Sciatic nerve (tissue), 2 donors: ENCODE measurements at places on chromosomes 6 and 20. TPM values are rescaled to one million over a fixed set of nuclear protein-coding genes. Genes with fewer than 3 reads are reported as not detected.

The NECAB3 gene
- total RNA-seq, result 24.1 TPM

DNA sequence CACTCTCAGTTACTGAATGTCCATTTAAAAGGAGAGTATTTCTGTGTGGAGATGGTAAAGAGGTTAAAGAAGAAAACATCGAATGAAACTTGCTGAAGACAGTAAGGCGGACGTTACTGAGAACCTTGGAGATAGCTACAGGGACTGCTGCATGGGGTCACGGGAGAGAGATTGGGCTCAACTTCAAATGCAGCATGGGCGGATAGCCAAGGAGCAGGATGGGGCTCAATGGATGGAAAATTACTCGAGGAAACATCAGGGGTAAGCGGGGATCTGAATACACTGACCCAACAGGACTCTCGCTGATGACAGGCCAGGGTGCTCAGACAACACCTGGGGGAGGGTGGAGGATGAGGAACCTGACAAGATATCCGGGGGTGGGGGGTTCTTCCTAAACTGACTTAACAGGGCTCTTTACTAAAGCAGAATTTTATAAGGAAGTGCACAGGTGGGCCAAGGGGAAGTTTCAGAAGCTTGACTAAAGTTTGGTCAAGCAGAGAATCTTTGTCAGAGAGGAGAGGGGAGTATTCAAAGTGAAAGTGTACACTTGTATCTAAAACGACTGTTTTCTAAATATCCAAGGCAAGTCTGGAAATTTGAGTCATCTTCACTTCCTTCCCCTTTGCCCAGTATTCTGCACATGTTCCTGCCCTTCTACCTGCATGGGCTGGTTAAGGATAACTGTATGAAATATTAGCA is 22.8 kb downstream of the ECT2L start:
- no peak for DNase-seq

GRCh38 chr20:44129911-44130718 is 56.9 kb downstream of the JPH2 start:
- DNase-seq, result no peak

DNA sequence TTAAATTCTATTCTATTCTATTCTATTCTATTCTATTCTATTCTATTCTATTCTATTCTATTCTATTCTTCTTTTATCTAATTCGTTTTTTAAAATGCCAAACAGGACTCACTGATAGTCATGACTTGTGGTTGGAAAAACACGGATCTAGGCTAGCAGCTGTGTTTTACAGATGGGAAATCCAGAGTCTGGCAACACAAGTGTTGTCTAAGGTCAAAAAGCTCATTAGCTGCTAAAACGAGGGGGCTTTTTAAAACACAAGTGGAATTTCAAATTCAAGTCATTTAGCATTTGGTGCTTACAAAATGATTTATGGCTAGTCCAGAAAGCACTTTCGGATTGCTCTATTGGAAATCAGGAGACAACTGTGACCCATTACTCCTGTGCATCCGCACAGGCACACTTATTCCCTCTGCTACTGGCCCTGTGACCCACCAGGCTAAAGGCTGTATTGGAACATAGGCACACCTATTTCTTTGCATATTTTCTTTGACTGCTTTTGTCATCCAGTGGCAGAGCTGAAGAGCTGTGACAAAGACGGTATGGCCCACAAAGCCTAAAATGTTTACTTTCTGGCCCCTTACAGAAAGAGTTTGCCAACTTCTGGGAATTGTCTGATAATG is 17.8 kb upstream of the MLIP start:
- no peak for DNase-seq

GRCh38 chr6:168823397-168824212 is 382.6 kb downstream of the SMOC2 start:
- DNase-seq, result no peak

DNA sequence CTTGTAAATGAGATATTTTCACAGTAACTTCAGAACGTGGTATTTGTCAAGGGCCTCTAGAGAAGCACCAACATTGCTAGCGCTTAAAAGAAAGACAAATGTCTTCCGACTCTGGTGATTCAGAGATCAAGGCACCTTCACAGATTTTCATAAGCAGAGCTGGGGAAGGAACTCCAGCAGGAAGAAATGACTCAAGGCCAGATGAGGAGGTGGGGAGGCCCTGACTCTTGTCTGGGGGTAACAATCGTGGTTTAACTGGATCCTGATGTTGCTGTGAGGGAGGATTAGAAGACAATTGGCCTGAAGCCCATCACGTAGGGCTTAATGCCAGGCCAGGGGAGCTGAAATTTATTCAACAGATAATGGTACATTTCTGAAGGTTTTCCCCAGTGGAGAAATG is 122.9 kb upstream of the QKI start:
- DNase-seq, result no peak

The HLA-DQB2 gene
- total RNA-seq, result 13.6 TPM

- DNase-seq, result no peak
Measured at GRCh38 chr20:53080969-53081871, 109.1 kb downstream of the TSHZ2 start.

The HLA-A gene
- total RNA-seq, result 405 TPM

The RBM24 gene
- total RNA-seq, result 3.1 TPM

DNA sequence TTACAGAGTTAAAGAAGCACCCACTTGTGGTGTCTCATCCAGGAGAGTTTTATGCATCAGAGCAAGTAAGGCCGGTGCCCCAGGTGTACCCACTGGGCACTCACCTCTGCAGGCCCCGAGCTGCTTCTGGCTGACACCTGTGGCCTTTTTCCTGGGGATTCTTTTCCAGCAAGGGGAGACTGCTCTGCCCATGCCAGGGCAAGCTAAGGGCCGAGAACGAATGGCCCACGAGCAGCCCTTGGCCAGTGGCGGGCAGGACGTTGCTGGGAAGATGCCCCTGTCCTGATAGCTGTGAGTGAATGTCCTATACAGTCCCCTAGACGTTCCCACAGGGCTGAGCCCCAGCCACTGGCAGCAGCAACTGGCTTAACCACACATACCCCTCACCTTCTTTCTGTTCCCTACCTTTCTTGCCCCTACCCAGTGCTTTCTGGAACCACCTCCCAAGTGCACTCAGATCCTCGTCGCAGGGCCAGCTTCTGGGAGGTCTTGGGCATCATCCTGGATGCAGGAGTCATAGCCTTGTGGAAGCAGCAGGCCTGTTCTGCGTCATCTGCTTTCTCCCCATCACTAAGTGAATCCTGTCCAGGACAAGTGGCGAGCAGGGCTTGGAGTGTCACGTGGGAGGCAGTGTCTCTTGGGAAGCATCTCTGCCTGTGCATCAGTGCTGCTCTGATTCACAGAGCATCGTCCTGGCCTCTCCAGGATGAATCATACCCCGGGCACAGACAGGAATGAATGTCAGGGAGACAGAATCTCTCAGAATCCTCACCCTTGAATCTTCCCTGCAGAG is 32.5 kb downstream of the SYNDIG1 start:
- DNase-seq, result no peak

- DNase-seq, result no peak
Measured at GRCh38 chr6:24974182-24975171, 38.7 kb upstream of the RIPOR2 start.

The PPP1R16B gene
- total RNA-seq, result 7.5 TPM

DNA sequence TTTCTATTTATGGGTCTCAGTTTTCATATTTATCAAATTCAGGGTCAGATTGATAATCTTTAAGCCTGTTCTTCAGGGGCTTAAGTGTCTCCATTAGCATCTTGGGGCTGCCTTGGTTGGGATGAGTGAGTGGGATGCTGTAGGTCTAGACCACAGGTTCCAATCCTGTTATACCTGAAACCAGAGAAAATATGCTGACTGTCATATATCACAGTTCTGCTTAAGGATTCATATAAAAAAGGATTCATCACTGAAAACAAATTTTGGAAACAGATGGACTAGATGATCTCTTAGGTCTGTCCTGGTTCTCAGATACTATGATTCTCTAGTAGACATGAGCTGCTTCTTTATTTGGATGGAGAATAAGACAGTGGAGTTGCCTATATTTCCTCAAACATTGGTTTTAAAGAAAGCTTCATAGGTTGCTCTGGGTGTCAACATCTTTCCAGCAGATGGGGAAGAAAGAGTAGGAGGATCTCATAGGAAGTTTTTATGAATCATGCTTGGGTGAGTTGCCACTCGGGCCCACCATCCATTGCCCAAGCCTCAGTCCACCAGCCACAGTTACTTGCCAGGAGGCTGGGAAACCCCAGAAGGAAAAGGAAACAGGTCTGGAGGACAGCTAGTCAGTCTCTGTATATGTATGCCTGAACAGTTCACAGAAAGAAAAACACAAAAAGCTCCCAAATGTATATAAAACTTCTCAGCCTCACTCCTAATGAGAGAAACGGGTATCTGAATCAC is 42.9 kb upstream of the MAP7 start:
- DNase-seq, result no peak

- DNase-seq, result no peak
Measured at GRCh38 chr6:88301256-88301655, 135.1 kb upstream of the CNR1 start.

DNA sequence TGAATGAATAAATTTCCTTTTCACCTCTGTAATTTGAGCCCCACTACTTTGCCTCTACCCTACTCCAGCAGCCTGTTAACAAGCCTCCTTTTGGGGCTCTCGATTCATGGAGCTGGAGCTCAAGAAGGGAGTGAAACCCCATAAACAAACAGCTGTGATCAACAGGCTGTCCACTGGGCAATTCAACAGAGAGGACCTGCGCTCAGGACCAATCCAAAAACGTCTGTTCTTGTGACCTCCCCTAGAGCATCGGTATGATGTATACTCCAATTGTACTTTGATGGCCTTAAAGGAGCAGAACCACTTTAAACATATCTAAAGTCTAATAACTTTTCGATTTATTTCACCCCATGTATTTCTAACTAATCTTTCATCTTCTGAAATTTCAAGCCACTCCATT is 37.4 kb downstream of the HIVEP2 start:
- DNase-seq, result no peak

The BPIFB2 gene
- total RNA-seq, result not detected

DNA sequence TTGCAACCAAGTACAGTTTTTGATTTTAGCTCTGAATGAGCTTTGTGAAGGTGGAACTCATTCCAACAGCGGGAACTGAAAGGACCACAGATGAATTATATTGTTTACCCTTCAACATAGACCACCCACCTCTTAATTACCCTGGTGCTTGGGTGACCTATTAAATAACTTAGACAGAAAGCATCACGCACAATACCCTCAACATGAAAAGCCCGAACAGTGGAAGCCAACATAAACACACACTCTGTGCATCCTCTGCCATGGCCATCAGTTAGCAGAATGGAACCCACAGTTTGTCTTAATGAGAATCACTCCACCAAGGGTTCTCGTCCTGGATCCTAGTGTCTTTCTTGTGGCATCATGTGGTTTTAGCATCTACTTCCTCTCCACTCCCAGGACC is 60.5 kb downstream of the FOXF2 start:
- no peak for DNase-seq

DNA sequence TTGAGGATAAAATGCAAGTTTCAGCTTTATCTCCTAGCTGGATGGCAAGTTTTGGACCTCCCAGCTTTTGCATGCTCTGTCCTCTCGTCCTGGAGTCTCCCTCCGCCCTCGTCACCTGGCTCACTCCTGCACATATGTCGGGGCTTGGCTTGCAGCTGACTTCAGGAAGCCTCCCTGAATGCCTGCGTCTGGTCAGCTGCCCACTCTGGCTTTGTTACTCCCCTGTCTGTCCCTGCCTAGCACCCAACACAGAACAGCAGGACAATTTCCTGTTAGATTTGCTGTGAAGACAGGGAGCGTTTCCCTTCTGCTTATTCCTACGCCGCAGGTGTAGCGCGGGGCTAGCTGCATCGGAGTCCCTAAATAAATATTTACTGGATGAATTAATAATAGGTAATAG is 5.4 kb downstream of the JPH2 start:
- no peak for DNase-seq

DNA sequence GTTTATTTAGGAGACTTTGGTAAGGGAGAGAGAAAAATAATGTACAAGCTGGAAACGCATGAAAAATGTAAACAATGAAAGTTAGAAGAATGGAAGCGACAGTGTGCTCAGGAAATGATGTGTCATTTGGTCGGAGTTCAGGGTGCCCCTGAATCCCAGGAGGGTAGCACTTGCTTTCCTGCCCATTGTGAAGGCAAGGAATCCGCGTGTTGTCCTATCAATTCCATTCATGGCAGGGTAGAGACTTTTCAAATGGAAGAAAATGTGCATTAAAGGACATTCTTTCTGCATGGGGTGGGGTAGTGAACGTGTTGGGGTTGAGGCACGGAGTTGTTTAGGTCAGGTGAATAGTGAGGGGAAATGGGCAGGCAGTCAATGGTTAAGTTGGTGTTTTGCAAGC is 33.7 kb downstream of the GCNT2 start:
- no peak for DNase-seq
